ENCODE measurements at places on chromosomes 12 and 14.

DNA sequence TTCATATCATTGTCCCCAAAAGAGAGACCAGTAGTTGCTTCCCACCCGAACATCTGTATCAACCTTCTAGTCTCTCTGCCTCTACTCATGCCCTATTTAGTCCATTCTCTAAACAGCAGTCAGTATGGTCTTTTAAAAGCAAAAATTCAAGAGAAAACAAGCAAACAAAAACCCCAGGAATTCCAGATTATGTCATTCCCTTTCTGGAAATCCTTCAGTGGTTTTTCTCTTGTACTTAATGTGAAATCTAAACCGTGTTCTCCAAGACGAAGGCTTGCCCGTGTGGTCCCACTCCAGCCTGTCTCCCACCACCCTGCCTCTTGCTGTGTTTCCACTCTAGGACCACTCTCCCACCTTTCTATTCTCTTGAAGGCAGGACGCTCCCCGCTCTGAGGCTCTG is 90.8 kb downstream of the TMEM30B start:
- no peak for DNase-seq

- no peak for DNase-seq
These were observed 34.6 kb downstream of the DCAF5 start for GRCh38 chr14:69118305-69118704.

DNA sequence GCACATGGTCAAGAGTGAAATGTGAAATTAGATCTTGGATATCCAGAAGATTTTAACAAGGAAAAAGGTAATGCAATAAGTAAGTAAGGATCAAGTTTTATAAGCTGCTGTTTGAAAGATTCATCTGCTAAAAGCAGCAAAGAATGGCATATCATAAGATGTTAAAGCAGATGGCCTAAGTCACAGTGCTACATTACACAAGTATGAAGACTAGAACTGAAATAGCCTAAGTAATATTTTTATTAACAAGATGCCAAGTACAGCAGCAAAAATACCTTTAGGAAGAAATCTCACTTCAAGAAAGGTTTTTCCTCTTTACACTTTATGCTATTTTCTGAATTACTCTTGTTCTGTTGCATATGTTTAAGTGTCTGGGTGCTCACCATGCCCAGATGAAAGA is 414.1 kb downstream of the MDGA2 start:
- no peak for DNase-seq

- DNase-seq = no peak
These were observed 222.5 kb downstream of the TMEM117 start for GRCh38 chr12:44058366-44058765.

DNA sequence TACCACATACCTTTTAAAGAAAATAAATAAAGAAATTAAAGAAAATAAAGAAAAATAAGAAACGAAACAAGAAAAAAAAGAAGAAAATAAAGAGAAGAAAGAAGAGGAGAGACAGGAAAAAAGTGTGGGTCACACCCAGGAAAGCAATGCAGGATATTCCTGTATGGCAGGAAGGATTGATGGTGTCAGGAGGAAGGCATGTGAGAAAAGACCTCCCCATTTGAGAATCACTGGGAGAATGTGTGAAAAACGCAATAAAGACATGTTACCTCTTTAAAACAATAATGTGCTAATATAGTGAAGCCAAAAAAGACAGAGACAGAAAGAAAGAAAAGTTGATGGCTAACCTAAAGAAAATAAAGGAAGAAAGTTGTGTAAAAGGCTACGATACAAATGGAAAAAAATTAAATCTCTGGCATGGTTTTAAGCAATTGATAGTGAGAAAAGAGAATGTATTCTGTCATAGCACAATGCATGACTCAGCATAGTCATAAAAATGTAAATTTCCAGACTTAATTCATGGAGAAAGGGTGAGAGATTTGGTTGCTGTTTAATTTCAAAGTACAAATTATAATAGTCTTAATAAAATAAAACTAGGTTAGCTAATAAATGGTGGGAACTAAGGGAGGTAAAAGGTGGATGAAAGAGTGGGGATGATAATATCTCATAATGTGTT is 24.3 kb upstream of the FOXG1 start:
- no peak for DNase-seq
